ENCODE measurements at places on chromosomes 3 and 15.

DNA sequence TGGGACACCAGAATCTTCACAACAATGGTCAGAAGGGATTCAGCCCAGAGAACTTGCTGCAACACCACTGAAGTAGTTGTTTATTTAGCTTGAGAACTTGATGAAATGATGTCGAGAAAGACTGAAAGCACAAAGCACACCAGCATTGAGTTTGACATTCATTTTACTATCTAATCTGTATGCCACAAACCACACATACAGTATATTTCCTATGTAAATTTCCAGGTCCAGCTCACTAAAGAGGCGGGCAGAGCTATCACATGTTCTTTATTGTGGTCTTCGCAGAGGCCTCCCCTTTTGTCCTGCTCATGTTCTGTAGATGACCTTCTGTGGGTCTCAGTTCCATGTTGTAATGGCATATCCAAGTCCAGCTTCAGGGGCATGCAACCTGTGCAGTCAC is 10.4 kb upstream of the FMN1 start:
- no peak for DNase-seq

DNA sequence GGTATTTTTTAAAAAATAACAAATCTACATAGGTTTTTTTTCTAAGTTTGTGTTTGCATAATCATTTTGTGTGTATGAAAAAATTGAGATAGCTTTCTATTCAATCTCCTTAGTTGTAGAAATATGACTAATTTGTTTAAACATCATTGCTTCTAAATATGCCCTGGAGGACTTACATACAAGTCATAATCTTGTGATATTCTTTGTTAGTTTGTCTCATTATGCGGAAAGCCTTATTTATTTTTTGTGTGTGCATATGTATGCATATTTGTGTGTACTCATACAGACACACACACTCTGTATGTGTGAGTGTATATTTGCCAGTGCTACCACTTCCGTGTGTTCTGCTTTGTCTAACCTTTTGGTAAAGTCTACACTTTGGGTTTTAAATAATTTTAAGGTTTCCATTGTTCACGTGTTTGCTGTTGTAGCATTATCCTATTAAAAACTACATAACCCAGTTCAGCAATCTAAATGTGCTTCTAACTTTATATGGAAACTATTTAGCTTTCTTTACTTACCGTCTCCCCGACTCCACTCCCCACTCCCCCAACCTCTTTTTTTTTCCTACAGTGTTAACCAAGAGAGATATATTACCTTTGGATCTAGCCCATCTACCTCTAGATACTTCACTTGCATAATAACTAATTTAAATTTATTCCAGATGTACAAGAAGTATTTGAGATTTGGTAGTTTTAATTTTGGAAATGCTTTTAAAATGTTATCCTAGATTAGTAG is 111.7 kb downstream of the FNDC3B start:
- DNase-seq = no peak

- DNase-seq = no peak
These were observed 17.5 kb downstream of the DNAJB8 start for GRCh38 chr3:128449111-128449638.

DNA sequence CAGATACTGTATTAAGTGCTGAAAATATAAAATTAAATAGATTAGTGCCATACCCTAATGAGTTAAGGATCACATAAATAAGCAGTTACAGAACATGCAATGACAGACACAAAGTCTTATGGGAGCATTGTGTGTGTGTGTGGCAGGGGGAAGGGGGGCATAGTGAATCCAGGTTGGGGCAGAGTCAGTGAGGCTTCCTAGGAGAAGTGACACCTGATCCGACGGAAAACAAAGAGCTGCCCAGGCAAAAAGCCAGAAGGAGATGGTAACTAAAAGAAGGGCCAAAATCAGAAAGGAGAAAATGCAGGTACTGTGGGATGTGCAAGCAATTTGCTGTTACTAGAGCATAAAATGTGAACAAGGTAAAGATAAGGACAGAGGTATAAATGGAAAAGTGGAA is 80.1 kb upstream of the CHRM5 start:
- DNase-seq = peak; percentile 7

DNA sequence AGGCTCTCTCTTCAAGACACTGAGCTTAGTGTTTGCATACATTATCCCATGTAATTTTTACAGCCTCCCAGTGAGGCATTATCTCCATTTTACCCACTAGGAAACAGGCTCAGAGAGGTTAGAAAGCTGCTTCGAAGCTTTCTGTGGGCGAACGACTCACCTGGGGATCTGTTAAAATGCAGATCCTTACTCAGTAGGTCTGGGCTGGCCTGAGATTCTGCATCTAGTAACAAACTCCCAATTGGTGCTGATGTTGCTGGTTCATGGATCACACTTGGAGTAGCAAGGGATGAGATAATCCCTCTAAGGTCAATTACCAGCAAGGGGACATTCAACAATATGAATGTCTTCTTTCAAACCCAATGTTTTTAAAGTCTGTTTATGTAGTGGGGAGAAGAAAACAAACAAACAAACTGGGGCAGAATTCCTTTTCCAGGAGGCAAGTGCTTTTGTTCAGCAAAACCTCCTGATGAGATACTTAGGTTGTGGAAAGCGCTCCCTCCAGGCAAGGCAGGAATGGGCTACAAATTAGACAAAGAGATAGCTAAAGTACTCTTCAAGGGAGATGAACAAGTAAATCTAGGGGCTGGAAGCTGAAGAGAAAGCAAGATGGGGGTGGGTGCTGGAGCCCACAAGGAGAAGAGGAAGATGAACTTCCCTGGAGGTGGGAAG is 311.9 kb downstream of the SHQ1 start:
- DNase-seq = no peak

- no peak for DNase-seq
These were observed at the start of gene PPARG for GRCh38 chr3:12288182-12289129. TSS of gene PPARG (plus strand) at chr3:12289070. CDS start at chr3:12379712, 90,642 bp downstream.

Measured in NCI-H1092 (cell line).